ENCODE measurements at places on chromosomes 1 and 21.

DNA sequence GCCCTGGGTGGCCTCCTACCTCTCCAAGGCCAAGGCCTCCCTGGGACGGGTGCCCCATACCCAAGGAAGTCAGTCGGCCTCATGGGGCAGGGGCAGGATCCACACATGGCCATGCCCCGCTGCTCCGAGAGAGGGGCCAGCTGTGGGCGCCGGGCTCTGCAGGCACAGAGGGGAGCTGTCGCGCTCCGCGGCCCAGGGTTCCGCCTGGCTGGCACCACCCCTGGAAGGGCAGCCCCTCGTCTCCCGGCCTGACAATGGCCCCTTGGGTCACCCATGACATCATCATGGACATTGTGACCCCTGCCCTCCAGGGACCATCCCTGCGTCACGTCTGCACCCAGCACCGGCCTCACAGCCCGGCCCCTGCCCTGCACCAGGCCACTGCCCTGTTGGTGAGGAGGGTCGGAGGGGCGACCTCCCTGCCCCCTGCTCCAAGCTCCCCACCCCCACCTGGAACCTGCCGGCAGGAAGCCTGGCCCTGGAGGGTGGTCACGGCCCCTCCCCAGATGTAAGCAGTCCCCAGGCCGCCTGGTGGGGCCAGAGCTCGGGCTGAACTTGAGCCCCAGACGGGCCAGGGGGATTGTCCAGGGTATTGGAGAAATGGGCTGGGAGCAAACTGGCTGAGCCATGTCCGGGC is 5.8 kb downstream of the TTLL10 start:
- DNase-seq, result no peak

DNA sequence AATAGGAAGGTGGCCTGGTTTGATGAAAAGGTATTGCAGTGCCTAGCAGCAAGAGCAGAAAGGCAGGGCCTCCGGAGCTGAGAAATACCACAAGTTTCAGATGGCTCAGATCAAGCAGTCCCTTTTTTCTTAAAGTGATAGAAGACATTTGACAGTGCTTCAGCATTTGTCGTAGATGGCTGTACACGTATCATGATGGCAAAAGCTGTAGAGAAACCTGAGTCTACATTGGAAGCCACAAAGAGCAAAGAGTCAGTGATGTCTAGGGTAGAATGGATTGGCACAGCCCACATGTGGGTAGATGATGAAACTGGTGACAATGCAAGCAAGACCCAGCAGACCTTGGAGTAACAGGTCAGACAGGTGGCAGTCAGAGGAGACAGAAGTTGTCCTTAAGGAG is 101.3 kb upstream of the ARTN start:
- DNase-seq, result no peak

DNA sequence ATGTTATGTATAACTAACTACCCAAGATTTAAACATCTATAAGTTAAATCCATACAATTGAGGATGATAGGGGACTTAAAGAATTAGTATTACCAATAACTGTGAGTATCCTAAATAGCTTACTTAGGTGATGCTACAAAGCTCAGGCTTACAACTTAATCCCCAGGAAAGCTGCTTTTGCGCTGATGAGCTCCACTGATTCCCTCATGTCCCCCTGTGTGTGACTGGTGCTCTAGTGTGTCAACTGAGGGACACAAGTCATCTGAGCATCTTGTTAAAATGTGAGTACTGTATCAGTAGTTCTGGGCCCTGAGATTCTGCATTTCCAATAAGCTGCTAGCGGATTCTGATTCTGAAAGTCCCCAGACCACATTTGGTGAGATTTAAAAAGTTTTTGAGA is 1458.8 kb downstream of the MRPL39 start:
- DNase-seq, result no peak

- DNase-seq, result no peak
Observed at GRCh38 chr1:230204842-230205241, 137.8 kb downstream of the GALNT2 start.

DNA sequence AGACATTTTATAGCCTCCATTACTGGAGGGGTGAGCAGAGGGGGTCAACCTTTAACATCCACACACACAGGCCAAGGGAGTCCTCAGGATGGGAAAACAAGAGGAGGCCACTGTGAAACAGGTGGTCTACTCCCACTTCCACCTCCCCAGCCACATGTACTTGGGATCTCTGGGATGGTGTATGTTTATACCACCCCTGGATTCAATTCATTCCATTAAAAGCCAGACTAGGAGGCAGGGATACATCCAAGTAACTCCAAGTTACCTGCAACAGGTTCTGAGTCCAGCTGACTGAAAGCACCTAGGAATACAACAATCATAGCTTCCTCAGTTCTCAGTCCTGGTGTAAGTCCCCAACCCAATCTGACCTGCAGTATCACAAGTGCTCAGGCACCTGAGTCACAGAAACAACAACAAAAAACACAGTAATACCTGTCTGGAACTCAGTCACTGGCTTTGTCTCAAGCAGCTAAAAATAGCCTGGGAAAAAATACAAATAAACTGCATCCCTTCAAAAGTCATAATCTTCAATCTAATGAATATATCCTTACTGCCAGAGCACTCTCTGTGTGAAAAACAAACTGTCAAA is 9.8 kb downstream of the ERI3 start:
- DNase-seq, result no peak

DNA sequence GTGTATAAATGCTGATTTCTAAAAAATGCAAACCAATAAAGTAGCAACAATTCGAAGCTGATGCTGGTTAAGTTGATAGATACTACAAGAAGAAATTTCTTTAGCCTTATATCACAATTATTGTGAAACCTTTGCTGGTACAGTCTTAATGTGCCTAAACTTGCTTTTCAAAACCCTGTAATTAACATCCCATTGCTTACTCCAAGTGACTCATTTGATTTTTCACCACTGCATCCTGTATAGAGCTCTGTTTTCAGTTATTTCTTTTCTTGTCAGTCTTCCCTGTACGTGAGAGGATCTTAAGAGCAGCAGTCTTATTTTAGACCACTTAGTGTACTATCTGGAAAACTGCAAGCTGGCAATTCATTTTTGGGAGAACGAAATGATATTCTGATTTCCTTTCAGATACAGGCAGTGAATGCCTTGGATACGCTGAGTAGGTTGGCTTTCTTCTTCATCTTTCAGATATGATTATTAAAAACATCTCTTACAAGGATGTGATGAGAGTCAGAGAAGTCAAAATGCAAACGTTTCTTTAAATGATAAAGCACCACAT is 210.3 kb downstream of the KCTD3 start:
- no peak for DNase-seq

GRCh38 chr1:66998972-66999371 is 55.0 kb downstream of the SLC35D1 start:
- DNase-seq, result no peak

DNA sequence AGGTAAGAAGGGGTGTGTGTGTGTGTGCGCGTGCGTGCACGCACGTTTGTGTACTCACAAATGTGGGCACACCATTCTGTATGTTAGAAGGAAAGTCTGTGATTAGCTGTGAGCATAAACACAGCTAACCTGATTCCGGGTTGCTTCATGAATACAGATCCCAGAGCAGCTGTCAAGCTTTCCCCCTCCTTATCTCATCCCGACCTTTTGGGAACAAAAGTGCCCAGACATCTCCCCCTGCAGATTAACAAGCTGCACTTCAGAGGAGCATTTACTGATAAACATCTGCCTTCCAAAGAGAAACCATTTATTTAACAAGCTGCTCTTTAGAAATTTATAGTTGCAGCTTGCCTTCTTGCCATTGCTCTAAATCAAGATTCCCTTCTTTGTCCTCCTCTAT is 97.0 kb downstream of the MT1HL1 start:
- DNase-seq, result no peak

DNA sequence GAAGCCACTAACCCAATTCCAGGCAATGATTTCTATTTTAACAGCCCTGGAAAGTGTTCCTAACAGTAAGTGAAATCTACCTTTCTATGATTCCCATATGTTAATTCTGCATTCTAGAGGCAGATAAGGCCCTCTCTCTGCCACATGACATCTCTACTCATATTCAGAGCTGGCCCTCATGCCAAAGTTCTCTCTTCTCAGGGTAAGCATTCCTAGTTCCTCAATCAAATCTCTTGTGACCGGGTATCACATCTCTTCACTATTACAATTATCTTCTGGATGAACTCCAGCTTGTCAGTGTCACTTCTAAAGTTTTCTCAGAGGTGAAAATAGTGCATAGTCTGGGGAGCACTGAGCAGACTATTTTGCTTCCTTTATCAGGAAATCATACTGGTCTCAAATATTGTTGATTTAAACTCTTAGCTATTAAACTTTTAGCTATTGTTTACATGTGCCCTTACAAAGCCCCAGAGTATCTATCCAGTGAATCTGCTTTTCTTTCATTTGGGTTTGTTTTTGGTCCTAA is 66.4 kb upstream of the TNFSF18 start:
- DNase-seq, result no peak

DNA sequence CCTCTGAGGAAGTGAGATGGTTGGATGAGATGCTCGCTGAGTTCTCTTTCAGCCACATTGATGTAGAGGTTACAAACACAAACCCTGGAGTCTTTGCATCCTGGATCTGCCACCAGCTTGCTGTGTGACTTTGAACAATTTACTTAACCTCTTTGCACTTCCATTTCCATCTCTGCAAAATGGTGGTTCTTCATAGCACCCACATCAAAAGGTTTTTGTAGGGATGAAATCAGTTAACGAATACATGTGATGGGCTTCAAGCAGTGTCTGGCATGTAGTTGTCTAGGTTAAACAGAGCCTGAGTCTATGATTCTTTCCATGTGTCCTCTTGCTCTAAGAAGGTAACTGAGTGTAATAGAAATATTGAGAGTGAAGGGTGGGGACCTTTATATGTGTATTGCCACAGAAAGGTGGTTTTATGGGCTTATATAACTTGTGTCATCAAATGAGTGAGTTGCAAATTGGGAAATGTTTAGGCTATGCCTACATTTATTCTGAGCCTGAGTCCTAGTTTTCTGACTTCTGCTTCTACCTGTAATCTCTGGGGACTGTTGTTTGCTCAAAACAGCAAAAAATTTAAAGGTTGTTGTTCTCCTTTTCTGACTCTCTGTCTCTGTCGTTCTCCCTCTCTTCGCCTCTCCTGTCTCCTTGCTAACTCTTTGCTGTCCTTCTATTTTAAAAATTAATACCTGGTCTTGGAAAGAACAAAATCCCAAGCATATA is 27.3 kb upstream of the LRRN2 start:
- DNase-seq, result no peak

- DNase-seq, result no peak
Observed at GRCh38 chr1:59926381-59927123, at the start of gene CYP2J2. Gene CYP2J2 (minus strand): TSS chr1:59926773. CDS start chr1:59926746, 27 bp downstream.

- DNase-seq, result no peak
Observed at GRCh38 chr1:218496561-218496960, 151.4 kb downstream of the TGFB2 start.

All from GM12891 (cell line).